AG08396 (cell line): ENCODE measurements at places on chromosomes 3 and 15.

DNA sequence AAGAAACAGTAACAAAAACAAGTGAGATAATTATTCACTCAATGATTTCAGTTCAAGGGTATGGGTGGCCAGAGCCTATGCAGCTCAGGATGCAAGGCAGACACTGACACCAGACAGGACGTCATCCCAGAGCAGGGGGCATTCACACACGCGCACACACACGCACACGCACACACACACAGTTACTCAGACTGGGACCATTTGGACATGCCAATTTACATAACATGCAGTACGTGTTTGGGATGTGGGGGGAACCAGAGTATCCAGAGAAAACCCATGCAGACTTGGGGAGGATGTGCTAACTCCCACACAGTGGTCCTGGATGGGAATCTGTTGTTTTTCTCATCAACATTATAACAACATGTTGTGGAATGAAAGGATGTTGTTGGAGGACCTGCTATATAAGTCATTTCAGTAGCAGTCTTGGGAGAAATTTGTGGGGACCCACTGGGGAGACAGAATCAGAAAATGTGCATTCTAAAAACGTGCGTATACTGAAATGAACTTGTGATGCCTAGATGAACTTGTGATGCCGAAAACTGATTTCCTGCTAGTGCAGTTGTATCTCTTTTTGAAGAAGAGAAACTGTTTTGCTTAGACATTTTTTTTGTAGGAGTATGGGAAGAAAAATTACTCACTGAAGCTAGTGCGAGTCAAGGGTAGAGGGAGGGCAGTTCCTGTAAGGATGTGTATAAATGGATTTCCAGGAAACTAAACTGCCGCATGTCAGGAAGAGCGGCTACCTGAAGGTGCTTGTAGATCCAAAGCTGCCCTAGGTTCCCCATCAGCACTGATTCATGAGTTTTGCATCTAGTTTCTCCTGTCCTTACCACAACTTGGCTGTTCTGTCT lies 25.2 kb downstream of the CD200 start:
- no peak for DNase-seq

DNA sequence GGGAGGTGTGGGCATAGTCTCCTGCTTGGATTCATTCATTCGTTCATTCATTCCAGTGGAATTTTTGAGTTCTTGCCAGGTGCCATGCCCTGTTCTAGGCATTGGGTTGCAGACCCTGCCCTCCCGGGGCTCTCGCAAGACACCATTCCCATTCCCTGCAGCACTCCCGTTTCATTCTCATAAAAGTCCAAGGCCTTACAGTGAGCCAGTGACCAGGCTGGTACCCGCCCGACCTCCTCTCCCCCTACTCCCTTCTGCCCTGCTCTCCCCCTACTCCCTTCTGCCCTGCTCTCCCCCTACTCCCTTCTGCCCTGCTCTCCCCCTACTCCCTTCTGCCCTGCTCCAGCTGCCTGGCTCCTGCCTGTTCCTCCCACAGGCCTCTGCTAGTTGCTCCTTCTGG lies 41.9 kb downstream of the AMOTL2 start:
- no peak for DNase-seq

- DNase-seq: no peak
These were observed 20.5 kb downstream of the MRPS11 start for GRCh38 chr15:88487796-88488523.

DNA sequence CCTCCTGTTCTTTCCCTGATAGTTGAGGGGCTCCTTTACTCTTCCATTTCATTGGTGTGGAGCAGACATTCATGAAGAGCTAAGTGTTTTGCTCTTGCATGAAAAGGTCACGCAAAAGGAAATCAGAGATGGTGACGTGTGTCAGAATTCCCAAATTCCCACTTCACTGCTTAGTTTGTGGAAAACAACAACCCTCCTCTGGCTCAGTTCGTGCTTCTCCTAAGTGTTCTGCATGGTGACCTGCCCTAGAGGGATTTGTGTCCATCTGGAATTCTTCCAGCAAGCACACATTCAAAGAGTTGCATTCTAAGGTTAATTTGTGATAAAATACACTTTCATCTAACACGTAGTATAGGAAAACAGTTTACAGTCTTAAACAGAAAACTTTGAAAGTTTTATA lies 95.6 kb downstream of the IMPG2 start:
- no peak for DNase-seq

DNA sequence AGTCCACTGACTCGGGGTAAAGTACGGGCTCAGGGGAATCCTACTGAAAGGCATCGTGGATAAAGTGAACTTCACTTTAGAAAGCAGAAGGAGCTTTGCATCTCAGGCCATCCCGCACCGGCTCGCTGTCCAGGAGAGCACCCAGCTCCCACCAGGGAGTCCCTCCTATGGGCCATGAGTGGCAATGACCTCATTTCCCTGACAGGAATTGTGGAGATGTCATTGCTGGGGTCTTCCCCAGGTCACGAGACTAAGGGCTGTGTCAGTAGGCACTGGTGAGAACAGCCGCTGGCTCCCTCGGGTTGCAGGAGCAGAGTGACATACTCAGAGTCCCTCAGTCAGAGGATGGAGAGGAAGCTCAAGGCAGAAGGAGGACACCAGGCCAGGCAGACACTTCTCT lies 97.3 kb downstream of the XXYLT1 start:
- no peak for DNase-seq

DNA sequence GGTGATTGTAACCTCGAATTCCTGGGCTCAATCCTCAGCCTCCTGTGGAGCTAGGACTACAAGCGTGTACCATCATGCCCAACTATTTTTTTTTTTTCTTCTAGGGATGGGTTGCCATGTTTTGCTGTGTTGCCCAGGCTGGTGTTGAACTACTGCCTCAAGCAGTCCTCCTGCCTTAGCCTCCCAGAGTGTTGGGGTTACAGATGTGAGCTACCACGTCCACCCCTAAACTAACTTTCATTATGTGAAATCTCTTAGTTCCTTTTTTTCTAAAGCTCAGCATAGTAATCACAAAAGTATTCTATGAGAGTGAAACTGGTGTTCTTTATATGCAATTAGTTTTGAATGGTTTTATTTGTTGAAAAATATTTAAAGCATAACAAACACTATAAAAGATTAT lies 92.1 kb downstream of the XRN1 start:
- DNase-seq: no peak

GRCh38 chr3:142577696-142578328 lies 721 bp downstream of the ATR start:
- no peak for DNase-seq

DNA sequence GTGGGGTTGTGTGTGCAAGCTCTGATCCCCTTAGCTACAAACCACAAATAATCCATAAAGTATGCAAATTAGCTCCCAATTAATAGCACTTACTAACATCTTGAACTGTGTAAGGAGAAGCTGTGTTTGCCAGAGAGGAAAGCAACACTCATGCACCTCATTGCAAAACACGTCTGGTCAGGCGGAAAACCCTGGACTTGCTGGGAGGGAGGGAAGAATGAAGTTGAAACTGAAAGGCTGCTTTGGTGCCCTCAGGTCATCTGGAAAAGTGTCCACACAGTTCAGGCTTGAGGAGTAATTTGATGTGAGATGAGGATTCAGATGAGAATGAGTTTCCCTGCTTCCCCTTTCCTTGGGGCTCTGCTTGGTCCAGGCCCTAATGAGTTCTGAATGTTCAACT lies 185.5 kb upstream of the ANKRD28 start:
- peak; percentile 72 for DNase-seq

- DNase-seq: no peak
These were observed 43.7 kb upstream of the TIPARP start for GRCh38 chr3:156630773-156631093.

DNA sequence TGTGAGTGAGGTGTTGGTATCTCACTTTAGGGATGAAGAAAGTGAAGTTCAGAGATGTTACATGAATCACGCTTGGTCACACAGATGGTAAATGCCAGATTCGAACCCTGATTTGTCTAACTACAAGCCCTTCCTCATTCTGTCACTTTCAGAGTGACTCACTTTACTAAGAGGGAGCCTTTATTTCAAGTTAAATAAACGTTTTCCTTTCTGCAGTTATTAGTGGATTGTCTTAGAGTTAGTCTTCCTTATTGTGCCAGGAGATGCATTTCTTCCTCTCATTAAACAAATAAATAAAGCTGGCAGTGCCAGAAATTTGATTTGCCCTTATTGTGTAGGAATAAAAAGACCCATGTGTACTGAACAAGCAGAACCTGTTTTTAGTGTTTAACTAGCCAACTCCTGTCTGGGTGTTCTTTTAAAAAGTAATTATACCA lies 162.5 kb downstream of the AKAP13 start:
- DNase-seq: no peak

DNA sequence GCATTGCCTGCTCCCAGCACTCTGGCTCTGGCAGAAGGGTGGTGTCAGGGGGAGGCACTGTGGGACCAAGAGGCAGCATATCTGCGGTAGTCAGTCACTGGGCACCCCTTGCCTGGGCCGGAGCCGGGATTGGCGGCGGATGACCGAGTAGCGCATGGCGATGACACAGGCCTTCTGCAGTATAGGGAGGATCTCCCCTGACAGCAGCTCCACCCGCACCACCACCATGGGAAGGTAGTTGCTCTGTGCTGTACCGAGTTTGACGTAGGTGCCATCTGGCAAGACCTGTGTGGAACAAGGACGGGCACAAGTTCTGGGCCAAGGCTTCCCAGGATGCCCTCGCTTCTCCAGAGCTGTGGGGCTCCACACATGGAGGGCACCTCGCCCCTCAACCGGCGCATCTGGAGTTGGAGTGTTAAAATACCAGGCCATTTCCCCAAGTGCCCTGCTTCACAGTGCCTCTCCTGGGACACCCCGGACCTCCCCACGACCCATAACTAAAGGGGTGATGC lies 6.6 kb downstream of the ACOX2 start:
- DNase-seq: no peak

GRCh38 chr15:89551550-89551949 lies 23.7 kb upstream of the TICRR start:
- DNase-seq: no peak

DNA sequence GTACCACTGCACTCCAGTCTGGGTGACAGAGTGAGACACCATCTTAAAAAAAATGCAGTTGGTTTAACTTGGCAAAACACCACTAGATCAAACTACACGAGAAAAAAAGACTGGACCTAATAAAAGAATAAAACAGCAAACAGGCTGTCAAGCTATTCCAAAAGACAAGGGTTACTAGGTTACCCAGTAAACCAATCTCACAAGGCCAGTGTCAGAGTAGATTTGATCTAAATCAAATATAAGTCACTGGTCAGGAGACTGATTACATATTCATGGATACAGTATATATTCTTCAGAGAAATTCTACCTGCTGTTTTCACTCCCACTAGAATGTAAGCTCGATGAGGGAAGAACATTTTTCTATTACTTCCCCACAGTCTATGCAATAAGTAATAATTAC lies 2.5 kb upstream of the GANC start:
- DNase-seq: no peak

GRCh38 chr3:183378008-183378407 lies 50.4 kb downstream of the MCF2L2 start:
- DNase-seq: no peak

- DNase-seq: no peak
These were observed 33.6 kb downstream of the SLC6A20 start for GRCh38 chr3:45762647-45763302.

DNA sequence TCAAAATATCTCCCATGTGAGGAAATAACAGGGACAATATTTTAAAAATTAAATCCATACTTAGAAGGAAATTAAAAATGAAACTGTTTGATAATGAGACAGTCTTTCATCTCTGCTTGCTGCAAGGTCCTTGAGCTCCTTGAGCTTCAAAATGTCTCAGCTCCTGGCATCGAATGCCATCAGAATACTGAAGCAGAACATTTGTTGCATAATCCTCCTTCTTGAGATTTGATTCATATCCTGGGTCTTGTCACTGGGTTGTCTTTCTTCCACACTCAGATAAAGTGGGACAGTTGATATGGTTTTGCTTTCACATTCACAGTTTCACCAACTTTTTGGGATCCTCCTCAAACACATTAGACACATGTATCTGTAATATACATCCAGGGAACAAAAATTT lies 27.8 kb downstream of the COL8A1 start:
- no peak for DNase-seq

DNA sequence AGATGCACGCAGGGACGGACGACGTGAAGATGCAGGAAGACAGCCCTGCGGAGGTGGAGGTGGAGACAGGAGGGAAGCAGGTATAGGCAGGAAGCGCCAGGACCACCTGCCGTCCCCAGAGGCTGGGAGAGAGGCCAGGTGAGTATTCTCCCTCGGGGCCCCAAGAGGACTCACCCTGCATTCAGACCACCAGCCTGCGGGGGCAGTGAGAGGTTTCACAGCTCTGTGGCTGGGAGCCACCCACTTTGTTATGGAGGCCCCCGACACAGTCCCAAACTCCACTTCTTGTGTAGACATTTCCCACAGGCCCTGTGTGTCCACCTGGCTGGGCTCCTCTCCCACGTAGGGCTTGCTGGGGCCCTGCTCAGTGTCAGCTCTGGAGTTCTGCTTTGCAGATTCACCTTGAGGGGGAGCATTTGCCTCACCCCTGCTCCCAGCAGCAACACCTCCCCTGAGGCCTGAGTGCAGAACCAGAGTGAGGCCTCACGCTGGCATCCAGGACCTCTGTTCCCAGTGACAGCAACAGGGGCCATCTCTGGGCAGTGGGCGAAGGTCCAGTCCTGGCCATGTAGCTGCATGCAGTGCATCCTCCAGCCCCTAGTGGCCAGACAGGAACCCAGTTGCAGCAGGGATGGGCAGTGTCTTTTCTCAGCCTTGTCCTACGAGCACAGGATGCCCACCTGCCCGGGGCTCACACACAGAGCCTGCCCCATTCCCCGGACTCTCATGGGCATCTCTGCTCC lies 119.4 kb upstream of the IQSEC1 start:
- DNase-seq: peak; percentile 55

- no peak for DNase-seq
These were observed 140.0 kb downstream of the PLOD2 start for GRCh38 chr3:146020969-146021368.

DNA sequence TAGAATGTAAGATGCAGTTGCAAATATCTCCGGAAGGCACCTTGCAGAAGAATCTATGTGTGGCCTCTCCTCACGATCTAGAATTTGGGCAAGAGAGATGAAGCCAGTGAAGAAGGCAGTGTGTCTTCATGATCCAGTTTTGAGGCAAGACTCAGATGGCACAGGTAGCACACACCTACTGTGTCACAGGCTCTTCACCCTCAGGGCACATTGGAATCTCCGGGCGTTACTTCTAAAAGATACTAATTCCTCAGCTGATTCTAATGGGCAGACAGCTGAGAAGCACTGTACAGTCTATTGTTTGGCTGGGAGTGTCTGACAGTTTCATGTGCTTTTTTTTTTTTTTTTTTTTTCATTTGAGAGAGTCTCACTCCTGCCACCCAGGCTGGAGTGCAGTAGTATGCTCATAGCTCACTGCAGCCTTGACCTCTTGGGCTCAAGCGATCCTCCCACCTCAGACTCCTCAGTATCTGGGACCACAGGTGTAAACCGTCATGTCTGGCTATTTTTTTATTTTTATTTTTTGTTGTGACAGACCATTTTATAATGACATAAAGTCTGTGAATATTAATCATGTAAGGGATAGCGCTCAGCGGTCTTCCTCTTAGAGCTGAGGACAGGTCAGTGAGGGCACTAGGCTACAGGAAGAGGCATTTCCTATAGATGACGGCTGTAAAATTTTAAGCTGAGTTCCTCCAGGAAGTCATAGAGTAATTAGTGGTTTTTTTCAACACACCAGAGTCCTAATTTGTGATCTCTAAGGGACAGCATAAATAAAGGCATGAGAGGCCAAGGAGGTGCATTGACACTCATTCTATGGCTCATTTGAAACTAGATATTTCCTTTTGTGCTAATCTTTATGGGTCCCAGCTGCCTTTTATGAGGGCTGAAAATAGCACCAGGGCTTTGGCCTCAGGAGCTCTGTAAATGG lies 4.0 kb downstream of the C3orf52 start:
- no peak for DNase-seq

- DNase-seq: no peak
These were observed 82.0 kb downstream of the GMNC start for GRCh38 chr3:190780524-190780923.
